ENCODE measurements at places on chromosomes 7 and 10.

GRCh38 chr7:102828286-102828685, 79.5 kb downstream of the FAM185A start:
- H3K4me3 ChIP-seq = no peak overlapping the region
- H3K36me3 ChIP-seq = peaks cover 3% of the 10 kb centered on the region
- H3K4me1 ChIP-seq = no peaks in the 10 kb centered on the region

DNA sequence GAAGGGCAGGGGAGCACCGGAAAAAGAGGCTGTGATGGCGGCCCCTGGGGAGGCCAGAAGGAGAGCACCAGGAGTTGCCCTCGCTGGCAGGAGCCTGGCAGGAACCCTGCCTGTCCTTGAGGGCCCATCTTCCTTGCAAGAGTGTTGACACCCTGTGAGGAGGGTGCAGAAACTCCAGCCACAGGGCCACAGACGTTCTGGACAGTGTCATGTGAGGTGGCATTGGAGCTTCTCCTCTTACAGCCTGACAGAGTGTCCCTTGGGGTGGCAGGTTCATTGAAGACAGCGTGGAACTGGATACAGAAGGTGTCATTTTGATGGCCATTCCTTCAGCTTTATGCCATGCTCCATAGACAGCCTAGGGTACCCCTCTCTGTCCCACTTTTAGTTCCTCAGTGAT, 54.2 kb downstream of the RBM20 start:
- DNase-seq = no peak
- H3K4me3 ChIP-seq = no peak overlapping the region
- H3K27ac ChIP-seq = no peak overlapping the region
- no peaks in the 10 kb centered on the region for H3K27me3 ChIP-seq

- no peak overlapping the region for H3K27ac ChIP-seq
- H3K27me3 ChIP-seq = no peaks in the 10 kb centered on the region
- no peaks in the 10 kb centered on the region for H3K36me3 ChIP-seq
These were observed 55.3 kb downstream of the TCAF1 start for GRCh38 chr7:143846692-143847091.

GRCh38 chr10:129891806-129892205, 72.3 kb downstream of the EBF3 start:
- H3K27me3 ChIP-seq = no peaks in the 10 kb centered on the region
- H3K36me3 ChIP-seq = no peaks in the 10 kb centered on the region
- H3K4me3 ChIP-seq = no peak overlapping the region
- DNase-seq = no peak
- no peaks in the 10 kb centered on the region for H3K4me1 ChIP-seq
- H3K27ac ChIP-seq = no peak overlapping the region

DNA sequence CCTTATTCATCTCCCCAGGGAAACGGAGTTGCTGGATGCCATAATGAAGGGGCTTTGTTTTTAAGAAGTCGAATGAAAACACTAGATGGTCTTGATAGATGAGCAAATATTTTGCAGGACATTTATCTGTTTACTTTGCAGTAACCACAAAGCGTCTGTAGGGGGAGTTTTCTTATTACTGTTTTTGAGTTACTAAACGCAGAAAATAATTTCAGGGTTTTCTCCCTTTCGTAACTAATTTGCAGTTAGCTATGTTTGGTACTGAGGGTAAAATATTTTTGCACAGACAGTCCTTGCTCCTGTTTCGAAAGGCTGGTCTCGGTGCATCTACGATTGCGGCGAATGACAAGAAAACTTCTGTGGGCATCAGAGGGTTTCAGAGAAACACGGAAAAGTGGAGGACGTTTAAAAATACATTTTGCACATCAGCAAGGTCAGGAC, 505.6 kb upstream of the MKI67 start:
- H3K4me1 ChIP-seq = no peaks in the 10 kb centered on the region
- H3K36me3 ChIP-seq = no peaks in the 10 kb centered on the region
- DNase-seq = no peak
- no peak overlapping the region for H3K4me3 ChIP-seq
- H3K27me3 ChIP-seq = peaks cover 5% of the 10 kb centered on the region
- H3K27ac ChIP-seq = no peak overlapping the region

- no peak overlapping the region for H3K4me3 ChIP-seq
- H3K36me3 ChIP-seq = no peaks in the 10 kb centered on the region
- H3K27ac ChIP-seq = no peak overlapping the region
- DNase-seq = peak; percentile 2
- H3K4me1 ChIP-seq = no peaks in the 10 kb centered on the region
These were observed 114.9 kb downstream of the IPMK start for GRCh38 chr10:58152673-58153263.

DNA sequence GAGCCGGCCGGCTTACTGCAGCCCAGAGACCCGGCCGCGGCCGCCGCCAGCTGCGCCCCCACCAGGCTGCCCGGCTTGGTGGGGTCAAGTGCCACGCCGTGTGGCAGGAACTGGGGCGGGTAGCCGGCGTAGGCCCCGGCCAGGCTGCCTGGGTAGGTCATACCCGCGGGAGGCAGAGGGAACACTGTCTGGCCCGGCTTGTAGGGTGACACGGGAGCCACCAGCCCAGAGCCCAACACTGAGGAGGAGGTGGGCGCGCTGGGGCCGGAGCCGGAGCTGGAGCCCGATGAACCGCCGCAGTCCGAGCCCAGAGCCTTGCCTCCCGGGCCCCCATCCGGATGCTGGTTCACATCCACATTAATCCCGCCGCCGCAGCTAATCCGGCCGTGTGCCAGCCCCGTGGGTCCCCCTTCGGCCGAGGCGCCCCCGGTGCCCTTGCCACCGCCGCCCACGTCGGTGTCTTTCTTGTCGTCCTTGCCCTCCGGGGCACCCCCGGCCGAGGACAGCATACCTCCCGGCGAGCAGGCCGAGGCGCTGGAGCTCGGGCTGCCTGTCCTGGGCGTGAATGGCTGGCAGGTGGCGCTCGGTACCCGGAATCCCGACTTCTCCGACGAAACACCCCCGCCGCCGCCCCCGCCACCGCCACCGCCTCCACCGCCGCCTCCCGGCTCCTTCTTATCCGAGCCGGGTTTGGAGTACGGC, 2.0 kb downstream of the ZNF503 start:
- no peak for DNase-seq
- no peak overlapping the region for H3K27ac ChIP-seq
- peak overlapping the region; percentile 55 for H3K4me3 ChIP-seq
- H3K27me3 ChIP-seq = peaks cover 66% of the 10 kb centered on the region
- H3K4me1 ChIP-seq = peaks cover 58% of the 10 kb centered on the region

DNA sequence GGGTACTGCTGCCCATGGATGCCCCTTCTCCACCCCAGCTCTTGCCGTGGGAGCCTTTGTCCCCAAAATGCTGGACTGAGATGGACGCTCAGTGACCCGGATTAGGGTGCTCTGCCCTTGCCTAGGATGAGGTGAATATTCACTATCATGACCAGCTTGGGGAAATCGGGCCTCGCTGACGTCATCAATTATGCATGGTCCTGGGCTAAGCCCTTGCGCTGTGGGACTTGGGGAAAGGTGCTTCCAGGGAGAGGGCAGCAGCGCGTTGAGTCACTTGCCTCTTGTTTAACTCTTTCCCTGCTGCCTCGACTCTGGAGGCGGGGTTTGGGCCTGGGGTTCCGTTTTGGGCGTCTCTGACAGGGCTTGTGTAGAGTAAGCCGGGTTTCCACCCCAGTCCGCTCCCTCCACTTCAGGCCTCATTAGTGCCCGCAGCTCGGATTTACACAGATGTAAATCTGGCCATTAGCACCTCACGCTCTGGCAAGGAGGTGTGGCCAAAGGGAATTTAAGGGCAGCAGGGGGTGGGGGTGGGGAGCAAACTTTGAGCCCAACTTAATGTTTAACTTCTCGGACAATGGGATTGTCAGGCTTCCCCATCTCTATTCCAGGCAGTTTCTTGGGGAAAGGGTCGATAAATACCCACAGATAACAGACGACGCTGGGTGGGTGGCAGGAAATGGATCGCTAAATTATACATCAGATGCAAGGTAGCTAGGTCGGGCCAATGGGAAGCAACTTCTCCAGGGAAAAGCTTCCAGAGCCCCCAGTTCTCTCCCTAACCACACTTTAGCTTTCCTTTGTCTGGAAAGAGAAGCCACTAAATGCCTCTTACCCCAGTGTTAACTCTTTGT, 51.3 kb upstream of the TCF7L2 start:
- H3K27me3 ChIP-seq = no peaks in the 10 kb centered on the region
- H3K4me1 ChIP-seq = no peaks in the 10 kb centered on the region
- no peak overlapping the region for H3K4me3 ChIP-seq
- no peaks in the 10 kb centered on the region for H3K36me3 ChIP-seq
- H3K27ac ChIP-seq = no peak overlapping the region

GRCh38 chr10:96856317-96856716, 24.2 kb downstream of the LCOR start:
- H3K4me3 ChIP-seq = no peak overlapping the region
- H3K36me3 ChIP-seq = peaks cover 11% of the 10 kb centered on the region
- H3K27ac ChIP-seq = no peak overlapping the region
- DNase-seq = no peak
- no peaks in the 10 kb centered on the region for H3K27me3 ChIP-seq

DNA sequence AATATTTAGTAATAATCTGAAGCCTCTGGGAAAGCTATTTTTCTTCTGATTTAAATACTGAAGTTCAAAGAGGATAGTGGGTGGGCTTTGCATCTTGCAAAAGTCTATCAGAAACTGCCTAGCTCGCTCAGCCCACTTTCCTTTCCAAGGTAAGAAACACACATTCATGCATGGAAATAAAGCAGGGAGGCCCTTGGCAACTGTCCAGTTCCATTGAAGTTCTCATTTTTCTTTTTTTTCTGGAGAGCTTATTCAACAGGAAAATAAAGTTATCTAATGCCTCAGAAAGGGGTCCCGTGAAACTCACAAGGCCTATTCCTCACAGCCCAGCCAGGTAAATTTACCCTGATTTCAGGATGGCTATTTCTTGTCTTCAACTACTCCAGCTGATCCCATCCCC, 654.9 kb downstream of the KCNMA1 start:
- H3K4me3 ChIP-seq = no peak overlapping the region
- H3K27ac ChIP-seq = no peak overlapping the region
- no peaks in the 10 kb centered on the region for H3K36me3 ChIP-seq
- H3K4me1 ChIP-seq = no peaks in the 10 kb centered on the region
- no peak for DNase-seq

GRCh38 chr7:157143788-157144187, 5.1 kb downstream of the UBE3C start:
- H3K4me1 ChIP-seq = peaks cover 64% of the 10 kb centered on the region
- no peaks in the 10 kb centered on the region for H3K27me3 ChIP-seq
- no peak overlapping the region for H3K4me3 ChIP-seq
- peaks cover 26% of the 10 kb centered on the region for H3K36me3 ChIP-seq
- DNase-seq = no peak

DNA sequence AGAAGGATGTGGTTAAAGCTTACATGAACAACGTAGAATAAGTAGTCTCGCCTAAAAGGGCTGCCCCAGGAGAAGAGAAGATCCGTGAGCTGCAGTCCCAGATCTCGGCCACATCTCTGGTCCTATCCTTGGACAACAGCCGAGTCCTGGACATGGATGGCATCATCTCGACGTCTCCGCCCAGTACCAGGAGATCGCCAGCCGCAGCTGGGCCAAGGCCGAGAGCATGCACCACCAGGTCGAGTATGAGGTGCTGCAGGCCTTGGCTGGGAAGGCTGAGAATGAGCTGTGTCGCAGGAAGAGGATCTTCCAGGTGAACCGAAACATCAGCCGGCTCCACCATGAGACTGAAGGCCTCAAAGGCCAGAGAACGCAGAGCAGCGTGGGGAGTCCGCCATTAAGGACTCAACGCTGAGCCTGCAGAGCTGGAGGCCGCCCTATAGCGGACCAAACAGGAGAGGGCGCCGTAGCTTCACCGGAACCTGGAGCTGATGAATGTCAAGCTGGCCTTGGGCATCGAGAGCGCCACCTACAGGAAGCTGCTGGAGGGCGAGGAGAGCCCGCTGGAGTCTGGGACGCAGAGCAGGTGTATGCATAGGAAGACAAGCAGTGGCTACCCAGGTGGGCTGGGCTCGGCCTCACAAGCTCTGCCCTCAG, 22.2 kb downstream of the LIPK start:
- no peak overlapping the region for H3K4me3 ChIP-seq
- H3K27me3 ChIP-seq = no peaks in the 10 kb centered on the region
- no peak for DNase-seq
- H3K36me3 ChIP-seq = no peaks in the 10 kb centered on the region

GRCh38 chr10:84948644-84949043, 620.3 kb downstream of the CCSER2 start:
- H3K4me3 ChIP-seq = no peak overlapping the region
- DNase-seq = no peak
- H3K27me3 ChIP-seq = no peaks in the 10 kb centered on the region
- H3K36me3 ChIP-seq = no peaks in the 10 kb centered on the region

GRCh38 chr7:158532093-158532627, 55.5 kb downstream of the PTPRN2 start:
- DNase-seq = no peak
- no peaks in the 10 kb centered on the region for H3K36me3 ChIP-seq
- no peaks in the 10 kb centered on the region for H3K27me3 ChIP-seq
- no peak overlapping the region for H3K27ac ChIP-seq

- no peaks in the 10 kb centered on the region for H3K36me3 ChIP-seq
- H3K4me1 ChIP-seq = peaks cover 11% of the 10 kb centered on the region
- no peak for DNase-seq
- H3K27me3 ChIP-seq = peaks cover 29% of the 10 kb centered on the region
These were observed 12.4 kb downstream of the CAMK2B start for GRCh38 chr7:44313016-44313415.

GRCh38 chr7:47631711-47632110, 49.8 kb upstream of the TNS3 start:
- H3K4me1 ChIP-seq = no peaks in the 10 kb centered on the region
- no peaks in the 10 kb centered on the region for H3K27me3 ChIP-seq
- no peaks in the 10 kb centered on the region for H3K36me3 ChIP-seq
- H3K4me3 ChIP-seq = no peak overlapping the region
- H3K27ac ChIP-seq = no peak overlapping the region

DNA sequence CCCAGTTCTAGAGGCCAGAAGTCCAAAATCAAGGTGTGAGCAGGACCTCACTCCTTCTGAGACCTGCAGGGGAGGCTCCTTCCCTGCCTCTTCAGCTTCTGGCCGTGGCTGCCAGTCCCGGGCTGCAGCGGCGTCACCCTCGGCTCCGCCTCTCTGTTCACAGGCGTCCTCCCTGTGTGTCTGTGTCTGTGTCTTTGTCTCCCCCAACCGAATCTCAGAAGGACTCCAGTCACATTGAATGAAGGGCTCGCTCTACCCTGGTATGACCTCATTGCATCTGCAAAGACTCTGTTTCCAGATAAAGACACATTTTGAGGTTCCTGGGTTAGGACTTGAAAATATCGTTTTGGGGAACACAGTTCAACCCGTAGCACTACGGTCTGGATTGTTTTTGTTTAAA, 33.1 kb upstream of the GALNT11 start:
- peak; percentile 38 for DNase-seq
- H3K4me3 ChIP-seq = no peak overlapping the region
- no peak overlapping the region for H3K27ac ChIP-seq
- no peaks in the 10 kb centered on the region for H3K27me3 ChIP-seq
- H3K36me3 ChIP-seq = no peaks in the 10 kb centered on the region

GRCh38 chr7:103987451-103987850, 2.0 kb downstream of the RELN start:
- DNase-seq = no peak
- H3K27me3 ChIP-seq = peaks cover 26% of the 10 kb centered on the region
- peaks cover 5% of the 10 kb centered on the region for H3K4me1 ChIP-seq
- H3K4me3 ChIP-seq = no peak overlapping the region

Measured in CD4-positive, alpha-beta T cell (primary cell).